ENCODE measurements at places on chromosomes 11 and 22.

DNA sequence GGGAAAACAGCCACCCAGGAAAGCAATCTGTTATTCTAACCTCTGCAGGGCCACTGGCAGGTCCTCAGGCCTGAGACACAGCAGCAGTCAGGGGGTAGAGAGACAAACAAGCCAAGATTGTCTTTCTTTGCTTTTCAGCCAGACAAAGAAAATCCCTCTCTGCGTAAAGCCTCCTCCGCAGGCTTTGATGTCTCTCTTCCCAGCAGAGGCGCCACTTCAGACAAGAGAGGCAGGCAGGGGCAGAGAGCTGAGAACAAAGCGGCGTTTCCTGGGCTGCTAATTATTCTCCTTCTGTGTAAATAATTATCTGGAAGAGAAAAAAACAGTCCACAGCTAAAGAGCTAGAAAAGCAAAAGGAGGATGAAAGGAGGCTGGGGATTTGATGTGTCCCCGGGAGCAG lies 102.7 kb upstream of the SEZ6L start:
- DNase-seq, result no peak

DNA sequence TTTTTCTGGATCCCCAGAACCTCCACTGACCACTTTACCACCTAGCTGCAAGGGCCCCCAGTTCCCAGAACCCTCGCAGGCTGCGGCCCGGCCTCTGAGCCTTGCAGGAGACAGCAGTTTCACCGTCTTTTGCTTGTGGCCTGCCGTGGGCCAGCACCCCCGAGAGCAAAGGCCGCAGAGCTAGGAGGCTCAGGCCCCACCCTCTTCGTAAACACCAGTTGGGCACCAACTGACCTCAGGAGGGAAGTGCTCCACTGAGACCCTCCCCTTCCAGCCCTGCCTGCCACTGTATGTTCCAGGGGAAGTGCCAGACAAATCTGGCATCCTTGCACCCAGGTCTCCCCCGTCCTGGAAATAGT lies 23.4 kb upstream of the CREB3L1 start:
- peak; percentile 53 for DNase-seq

DNA sequence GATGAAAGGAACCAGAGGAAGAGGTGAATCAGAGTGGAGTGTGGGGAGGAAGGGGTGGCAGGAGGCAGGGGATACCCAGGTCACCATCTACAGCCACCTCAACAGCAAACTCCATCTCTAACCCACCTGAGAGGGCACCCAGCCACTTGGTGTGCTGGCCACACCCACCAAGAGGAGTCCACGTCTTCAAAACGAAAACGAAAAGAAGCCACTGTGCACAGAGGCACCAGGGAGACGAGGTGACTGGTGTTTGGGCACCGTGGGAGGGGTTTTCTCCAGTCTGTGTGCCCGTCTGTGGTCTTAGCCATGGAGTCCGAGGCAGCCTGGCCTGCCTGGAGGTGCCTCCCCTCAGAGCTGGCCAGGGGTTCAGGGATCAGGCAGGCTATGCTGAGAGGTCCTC lies 20.2 kb downstream of the PDGFB start:
- DNase-seq, result no peak

- no peak for DNase-seq
These were observed 12.3 kb downstream of the MPEG1 start for GRCh38 chr11:59200423-59200746.

- no peak for DNase-seq
These were observed 11.6 kb downstream of the TP53AIP1 start for GRCh38 chr11:128931066-128931465.

- DNase-seq, result peak; percentile 49
These were observed 988 bp downstream of the RPS3 start for GRCh38 chr11:75400146-75400865.

DNA sequence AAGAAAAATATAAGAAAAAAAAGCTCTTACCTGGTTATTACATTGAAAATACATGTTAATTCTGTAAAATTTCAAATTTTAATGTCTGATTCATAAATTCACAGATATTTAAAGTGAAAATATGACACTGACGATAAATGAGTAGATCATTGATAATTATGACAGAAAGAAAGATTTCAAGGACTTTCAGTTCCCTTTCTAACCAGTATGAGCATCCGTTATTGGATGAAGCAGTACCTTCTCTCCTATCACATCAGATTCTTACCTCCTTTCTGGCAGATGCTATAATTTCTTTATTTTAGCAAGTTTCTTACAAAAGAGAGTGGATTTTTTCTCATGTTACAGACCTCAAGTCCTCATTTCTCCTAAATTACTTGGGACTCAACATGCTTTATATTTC lies 847.3 kb downstream of the JRKL start:
- DNase-seq, result no peak

DNA sequence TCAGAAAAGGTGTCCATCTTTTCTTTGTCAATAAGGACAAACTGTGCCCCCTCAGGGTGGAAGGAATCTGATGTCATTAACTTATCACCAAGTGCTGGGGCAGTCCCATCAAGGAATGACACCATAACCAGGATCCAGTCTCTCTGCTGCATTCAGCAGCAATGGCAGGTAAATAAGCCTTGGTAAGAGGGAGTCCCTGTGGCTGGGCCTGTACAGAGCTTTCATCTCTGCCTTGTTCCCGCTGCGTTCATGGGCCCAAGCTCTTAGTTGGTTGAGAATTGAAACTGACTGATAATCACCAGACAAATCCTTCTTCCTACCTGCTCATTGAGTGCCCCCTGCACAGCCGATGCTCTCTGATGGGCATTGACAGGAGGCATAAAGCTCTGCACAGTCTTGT lies 22.7 kb downstream of the EIF3F start:
- DNase-seq, result no peak

GRCh38 chr22:49012712-49013395 lies 814.8 kb downstream of the BRD1 start:
- no peak for DNase-seq

- DNase-seq, result no peak
These were observed 20.2 kb downstream of the CELF1 start for GRCh38 chr11:47532597-47533213.

GRCh38 chr11:102553835-102554282 lies 23.3 kb upstream of the MMP7 start:
- DNase-seq, result peak; percentile 68

- no peak for DNase-seq
These were observed 33.1 kb downstream of the PHLDB1 start for GRCh38 chr11:118640332-118641154.

DNA sequence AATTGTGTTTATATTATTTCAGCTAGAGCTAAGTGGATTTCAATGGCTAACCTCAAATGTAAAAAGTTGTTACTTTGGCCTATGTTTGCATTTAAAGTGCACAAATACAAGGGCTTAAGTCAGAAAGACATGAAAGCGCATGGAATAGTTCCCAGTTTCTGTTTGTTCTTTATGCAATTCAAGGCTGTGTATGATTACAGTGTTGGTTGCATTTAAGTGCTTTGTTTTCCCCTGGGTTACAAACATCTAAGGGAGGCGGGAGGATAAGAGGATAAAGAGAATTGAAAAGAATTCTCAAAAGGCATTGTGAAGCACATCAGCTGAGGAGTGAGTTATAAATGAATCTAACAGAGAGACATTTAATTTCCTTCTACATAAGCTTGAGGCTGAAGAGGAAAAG lies 453.4 kb downstream of the NTM start:
- DNase-seq, result peak; percentile 21

GRCh38 chr11:35078470-35078735 lies 60.6 kb upstream of the CD44 start:
- DNase-seq, result no peak

DNA sequence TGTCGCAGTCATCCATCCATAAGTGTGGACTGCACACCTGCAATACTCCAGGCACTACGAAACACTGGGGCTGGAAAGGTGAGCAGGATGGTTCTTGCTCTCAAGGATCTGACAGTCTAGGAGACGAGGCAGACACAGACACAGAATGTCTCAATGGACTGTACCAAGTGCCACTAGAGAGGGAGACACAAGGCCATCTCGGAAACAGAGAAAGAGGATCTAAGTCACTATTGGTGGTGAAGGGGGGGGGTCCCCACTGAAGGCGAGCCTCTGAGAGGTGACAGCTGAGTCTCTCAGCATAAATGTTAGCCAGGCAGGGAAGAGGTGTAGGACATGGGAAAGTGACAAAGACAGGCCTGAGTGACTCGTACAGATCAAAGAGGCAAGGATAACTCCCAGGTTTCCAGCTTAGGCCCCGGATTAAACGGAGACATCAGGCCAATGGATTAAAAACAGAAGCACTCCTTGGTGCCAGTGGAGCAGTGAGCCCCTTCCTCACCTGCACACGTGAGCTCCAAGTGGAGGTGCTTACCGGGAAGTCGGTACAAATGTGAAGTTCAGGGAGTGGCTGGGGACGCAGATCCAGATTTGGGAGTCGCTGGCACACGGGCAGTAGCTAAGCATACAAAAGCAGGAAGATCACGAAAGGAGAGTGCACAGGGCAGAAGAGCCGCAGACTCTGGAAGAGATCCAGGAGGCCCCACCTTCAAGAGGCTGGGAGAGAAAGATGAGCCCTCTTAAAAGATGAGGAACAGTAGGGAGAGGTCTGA lies 117.2 kb downstream of the MICAL3 start:
- DNase-seq, result no peak

GRCh38 chr11:68825571-68825970 lies 16.1 kb downstream of the CPT1A start:
- DNase-seq, result peak; percentile 58

DNA sequence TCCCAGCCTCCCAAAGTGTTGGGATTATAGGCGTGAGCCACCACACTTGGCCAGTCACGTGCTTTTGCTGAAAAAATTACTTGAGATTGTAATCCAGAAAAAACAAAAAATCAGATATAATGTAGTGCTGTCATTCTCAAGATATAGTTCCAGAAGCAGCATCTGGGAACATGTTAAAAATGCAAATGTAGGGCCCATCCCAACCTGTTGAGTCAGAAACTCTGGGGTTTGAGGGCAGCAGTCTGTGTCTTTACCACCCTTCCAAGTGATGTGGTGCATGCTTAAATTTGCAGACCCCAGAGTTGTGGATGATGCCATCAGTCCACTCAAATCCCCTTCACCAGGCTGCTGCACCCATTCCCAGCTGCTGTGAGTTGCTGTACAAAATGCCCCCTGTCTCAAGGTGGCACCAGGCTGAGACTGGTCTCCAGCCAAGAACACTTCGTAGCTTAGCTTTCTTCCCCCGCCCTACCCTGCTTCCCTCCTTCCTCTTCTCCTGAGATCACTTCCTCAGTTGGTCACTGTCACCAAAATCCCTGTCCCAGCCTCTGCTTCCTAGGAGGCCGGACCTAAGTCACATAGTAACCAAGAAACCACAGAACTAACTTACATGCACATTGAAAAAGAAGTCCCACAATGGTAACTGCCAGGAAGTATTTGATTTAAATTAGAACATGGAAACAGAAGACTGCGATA lies 18.2 kb upstream of the ARRB1 start:
- no peak for DNase-seq

DNA sequence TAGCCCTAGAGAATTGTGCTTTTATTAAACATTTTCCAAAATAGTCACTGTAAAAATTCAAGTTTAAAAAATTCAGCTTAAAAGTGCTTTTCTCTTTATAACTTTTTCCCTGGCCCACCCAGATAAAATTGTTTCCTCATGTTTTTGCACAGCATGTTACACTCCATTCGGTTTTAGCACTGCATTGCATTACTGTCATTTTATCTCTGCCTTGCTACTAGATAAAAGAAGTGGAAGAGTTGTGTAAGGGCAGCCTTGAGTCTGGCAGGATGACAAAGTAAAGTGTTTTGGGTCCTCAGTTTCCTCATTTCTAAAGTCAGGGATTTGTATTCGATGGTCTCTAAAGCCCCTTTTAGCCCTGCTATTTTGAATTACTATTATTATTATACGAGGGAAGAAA lies 99.8 kb downstream of the ATM start:
- no peak for DNase-seq

DNA sequence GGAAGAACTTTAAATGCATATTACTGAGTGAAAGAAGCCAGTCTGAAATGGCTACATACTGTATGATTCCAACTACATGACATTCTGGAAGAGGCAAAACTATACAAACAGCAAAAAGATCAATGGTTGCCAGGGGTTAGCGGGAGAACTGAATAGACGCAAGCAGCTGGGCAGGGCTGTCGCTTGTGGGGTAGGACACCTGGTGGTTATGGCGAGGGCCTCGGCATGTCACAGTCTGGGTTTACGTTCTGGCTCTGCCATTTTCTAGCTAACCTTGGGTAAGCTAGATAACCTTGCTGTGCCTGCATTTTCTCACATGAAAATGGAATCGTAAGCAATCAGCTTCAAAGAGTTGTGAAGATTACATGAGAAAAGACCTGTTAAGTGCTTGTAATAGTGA lies 55.2 kb upstream of the SYT13 start:
- no peak for DNase-seq

DNA sequence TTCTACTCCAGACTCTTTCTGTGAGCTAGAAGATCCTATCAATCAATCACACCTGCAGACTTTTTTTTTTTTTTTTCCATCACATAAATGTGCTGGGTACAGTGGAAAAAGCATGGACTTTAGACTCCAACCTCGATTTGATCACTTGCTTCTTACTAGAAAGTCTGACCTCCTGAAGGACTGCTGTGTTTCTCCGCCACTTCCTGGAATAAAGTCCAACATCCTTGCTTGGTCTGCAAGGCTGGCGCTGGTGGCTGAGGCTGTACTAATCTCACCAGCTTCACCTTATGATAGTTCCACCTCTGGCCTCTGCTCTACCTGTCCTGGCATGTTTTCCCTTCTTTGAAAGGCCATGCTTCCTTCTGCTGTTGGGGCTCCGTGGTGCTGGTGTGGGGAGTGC lies 60.9 kb upstream of the SESN3 start:
- no peak for DNase-seq
